Bronchial epithelial cell (primary cell): ENCODE measurements at places on chromosomes 12 and 14. TPM values are rescaled to one million over a fixed set of nuclear protein-coding genes. Genes with fewer than 3 reads are reported as not detected.

The FAM90A1 gene
- not detected in 2 replicates for total RNA-seq

GRCh38 chr12:52573743-52574142 is at the start of gene KRT74:
TSS of gene KRT74 (minus strand) at chr12:52573843. CDS start at chr12:52573777, 66 bp downstream.
- DNase-seq: no peak

DNA sequence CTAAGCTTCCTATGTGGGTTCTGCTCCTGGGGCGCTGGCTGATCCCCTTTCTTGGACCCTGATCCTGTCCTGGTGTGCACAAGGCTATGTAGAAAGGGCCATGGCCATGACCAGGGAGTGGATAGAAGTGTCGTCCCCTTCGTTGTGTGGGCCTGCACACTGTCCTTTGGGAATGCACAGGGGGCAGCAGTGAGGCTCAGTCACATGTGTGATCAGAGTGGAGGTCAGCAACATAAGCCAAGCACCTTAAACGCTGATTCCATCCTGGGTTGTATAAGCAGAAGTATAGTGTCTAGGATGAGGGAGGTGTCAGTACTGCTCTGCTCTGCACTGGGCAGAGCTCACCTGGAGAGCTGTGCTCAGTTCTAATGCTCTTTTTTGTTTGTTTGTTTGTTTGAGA is 48.4 kb downstream of the ESRRB start:
- no peak for DNase-seq

DNA sequence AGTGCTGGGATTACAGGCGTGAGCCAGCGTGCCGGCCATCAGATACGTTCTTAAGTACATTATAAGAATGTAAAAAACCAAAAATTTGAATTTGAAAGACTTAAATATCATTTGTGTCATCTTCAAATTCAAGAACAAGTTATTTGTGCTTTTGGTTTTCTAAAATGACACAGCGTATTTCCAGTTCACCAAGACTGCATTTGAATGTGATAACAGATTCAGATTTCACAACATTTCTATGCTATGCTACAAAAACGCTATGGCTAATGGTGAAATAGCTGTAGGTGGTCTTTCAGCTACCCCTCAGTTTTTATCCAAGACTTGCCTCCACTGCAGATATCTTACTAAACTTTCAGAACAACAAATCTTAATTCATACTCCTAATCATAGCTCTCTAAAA is 46.7 kb downstream of the APPL2 start:
- no peak for DNase-seq

DNA sequence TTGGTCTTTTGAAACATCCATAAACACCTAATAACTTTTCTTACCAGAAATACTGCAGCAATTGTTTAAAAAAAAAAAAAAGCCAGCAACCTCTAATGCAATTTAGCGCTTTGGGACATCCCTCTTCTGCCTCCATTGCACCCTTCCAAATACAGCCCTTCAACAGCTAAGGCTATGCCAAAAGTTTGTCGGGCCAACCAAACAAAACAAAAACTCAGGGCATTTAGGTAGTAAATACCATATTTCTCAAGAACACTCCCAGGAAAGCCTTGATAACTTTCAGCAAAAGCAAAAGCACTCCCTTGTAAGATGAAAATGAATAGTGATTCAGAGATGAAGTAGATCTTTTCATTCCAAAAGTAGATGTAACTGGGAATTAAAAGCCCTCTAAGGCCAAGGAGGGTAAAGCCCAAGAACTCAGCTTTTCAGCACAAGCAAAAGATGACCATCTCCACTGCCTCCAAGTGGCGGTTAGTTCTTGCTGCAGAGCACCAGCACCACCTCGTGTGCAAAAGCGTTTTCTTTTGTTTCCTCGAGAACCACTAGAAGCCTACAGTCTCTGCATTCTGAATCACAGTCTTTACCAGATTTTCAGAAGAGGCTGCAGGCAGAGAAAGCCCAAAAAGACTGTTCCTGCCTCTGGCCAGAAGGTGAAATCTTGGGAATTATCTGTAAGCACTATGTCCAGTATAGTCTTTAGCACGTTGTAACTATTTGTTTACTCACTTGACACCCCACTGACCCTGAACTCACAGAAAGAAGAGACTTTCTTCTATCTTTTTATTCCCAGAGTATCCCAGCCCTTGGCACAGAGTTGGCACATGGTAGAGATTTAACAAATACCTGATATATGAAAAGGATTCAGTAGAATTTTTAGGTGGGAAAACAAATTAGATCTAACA is 53.1 kb downstream of the SIX6 start:
- peak; percentile 63 for DNase-seq
